GM10248 (cell line): ENCODE measurements at places on chromosomes 12 and 14.

DNA sequence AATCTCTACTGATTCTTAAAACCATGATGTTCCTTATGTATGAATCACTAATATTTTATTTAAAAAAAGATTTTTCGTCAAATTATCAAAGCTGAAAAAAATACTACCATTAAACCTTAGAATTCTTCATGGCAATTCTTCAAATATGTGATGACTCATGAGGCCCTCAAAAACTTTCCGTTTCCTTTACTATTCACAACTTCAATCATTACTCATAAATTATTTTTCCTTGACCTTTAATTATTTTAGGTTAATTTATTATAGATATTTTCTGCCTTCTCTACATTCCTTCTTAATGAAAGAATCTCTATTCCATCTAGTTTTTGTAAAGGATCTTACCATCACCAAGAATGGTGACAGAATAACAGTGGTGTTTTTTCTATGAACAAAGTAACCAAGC lies 162.1 kb upstream of the SOX5 start:
- no peak for DNase-seq

DNA sequence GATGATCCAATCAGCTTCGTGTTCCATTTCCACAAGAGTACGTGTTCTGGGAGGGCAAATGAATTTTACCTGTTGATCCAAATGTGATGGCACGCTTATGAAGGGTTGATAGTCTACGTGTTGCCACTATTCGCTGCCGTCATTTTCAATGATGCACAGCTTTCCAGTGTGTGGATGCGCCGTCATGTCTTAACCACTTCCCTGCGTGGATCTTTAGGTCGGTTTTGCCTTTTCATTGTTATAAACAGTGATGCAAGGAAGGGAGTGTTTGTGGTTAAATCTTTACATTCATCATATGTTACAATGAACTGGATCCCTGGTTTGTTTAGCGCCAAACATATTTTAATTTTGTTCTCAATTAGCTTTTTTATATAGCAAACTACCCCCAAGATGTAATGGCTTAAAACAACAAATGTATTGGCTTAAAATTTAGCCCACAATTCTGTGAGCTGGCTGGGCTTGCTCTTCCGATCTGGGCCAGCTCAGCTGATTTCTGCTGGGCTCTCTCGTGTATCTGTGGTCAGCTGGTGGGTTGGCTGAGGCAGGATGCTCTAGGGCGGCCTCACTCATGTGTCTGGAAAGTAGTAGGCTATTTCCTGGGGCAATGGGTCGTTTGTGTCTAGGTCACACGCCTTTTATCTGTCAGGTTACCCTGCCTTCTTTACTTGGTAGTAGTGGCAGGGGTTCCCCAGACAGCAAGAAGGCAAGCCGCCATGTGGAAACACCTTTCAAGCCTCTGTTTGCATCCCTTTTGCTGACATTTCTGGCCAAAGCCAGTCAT lies 176.7 kb downstream of the CRADD start:
- no peak for DNase-seq

- no peak for DNase-seq
Observed at GRCh38 chr14:71339650-71340415, 432.6 kb downstream of the PCNX1 start.

- DNase-seq = no peak
Observed at GRCh38 chr14:23355871-23356435, 3.3 kb upstream of the SLC22A17 start.

DNA sequence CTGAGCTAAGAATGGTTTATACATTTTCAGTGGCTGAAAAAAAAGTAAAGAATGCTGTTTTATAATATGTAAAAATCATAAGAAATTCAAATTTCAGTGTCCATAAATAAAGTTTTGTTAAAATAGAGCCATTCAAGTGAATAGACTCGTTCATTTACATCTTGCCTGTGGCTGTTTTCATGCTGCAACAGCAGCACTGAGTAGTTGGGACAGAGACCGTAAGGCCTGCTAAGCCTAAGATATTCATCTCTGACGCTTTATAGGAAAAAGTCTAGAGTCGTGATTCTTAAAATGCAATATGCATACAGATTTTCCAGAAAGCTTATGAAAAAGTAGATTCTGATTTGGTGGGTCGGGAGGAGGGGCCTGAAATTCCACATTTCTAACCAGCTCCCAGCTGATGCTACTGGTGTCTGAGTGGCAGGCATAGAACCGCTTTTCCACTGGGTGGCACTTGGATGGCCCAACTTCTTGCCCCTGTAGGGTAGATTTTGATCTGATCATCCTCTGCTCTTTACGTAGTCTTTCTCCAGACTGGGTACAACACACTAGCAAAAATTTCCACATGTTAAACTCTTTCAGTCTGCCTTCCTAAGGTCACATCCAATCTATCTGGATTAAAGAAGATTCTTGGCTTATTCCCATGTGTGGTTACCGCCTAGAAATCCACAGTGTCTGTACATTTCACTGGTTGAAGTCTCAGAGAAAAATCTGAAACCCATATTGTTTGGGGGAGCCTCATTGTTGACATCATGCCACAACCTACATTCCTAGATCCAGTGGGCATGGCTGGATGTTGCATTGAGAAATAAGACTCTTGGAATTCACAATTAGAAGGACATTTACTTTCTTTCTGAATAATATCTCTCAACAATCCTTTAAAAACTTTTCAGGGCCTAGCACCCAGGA lies 151.2 kb downstream of the C12orf75 start:
- DNase-seq = no peak

- DNase-seq = no peak
Observed at GRCh38 chr12:19794116-19794515, 354.8 kb downstream of the AEBP2 start.

GRCh38 chr12:121731473-121731872 lies 18.9 kb downstream of the TMEM120B start:
- DNase-seq = no peak

- no peak for DNase-seq
Observed at GRCh38 chr12:47989666-47990065, 14.6 kb downstream of the COL2A1 start.

- DNase-seq = no peak
Observed at GRCh38 chr14:63371033-63371432, 52.3 kb upstream of the GPHB5 start.

DNA sequence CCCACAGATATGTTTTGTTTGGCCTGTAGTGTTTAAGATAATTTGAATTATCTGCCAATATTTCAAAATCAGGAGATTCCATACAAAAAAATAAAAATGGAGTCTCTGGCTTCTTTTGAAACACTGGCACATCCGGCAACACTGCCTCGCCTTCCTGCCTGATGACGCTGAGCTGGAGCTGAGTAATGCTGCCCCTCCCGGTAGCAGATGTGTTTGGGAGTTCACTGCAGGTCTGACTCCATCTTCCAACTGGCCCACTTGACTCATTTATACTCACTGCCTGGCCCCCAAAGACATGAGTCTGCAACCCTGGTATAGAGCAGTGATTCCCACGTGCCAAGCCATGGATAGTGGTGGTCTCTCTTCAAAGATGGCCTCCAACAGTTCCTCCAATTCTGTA lies 7.4 kb downstream of the CIT start:
- DNase-seq = no peak

- no peak for DNase-seq
Observed at GRCh38 chr12:91183551-91183950, 934 bp upstream of the DCN start.

DNA sequence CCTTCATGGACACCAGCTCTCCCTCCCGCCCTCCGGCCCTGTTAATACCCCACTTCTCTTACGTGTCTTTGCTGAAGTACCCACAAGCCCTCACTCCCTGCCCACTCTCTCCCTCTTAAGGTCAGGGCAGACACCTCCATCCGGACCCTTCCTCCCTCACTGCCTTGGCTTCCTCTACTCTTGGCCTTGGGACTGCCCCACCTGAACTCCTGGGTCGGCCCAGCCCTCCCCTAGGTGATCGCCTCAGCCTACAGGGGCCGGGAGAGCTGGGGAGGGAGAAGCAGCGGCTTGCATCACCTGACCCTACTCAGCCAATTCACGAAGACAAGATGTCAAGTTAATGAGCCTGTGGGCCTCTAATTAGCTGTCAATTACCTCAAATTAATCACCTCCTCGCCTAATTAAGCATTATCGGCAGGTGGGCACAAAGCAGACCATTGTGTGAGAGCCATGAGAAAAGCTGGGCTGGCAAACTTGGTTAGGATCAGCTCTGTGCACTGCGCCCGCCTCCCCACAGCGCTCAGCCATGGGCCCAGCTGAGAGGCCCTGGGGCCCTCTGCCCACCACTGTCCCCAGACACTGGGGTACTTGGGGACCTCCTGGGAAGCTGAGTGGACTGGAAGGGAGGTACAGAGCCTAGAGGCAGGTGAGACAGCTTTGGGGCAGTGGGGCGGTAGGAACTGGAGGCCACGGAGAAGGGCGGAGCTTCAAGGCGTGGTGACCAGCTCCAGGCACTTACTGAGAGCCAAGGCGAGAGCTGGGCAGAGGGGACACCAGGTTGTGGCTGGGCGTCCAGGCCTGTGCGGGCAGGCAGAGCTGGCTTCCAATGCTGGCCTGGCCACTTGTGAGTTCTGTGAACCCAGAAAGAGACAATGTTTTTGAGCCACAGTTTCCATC lies 25.1 kb upstream of the VSX2 start:
- no peak for DNase-seq

GRCh38 chr14:60721326-60722106 lies 2.6 kb downstream of the SIX4 start:
- peak; percentile 59 for DNase-seq

GRCh38 chr14:98321841-98322240 lies 950.2 kb downstream of the BCL11B start:
- no peak for DNase-seq

DNA sequence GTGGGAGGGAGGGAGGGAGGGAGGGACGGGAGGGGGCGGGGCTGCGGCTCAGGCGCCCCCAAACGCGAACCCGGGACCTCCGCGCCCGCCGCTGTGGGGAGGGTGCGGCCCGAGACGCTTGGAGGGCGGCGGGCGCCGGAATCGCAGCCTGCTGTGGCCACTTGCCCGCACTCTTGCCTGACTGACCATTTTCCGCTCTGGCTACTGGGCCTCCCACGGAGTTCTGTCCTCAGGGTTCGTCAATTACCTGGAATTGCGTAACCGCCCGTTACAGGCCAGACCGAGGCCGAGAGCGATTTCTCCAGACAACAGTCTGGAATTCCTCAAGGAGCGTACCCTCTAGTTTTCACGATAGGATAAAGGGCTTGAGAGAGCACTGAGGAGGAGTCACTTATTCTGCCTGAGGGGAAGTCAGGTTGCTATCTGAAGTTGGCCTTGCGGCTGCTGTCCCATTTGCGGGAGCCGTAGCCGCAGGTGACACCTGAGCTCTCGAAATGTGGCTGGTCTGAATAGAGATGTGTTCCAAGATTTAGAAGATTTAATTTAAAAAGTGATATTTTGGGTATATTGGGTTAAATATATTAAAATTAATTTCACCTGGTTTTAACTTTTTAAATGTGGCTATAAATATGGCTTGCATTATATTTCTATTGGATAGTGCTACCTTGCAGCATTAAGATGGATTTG lies 446 bp upstream of the ZNF641 start:
- no peak for DNase-seq

DNA sequence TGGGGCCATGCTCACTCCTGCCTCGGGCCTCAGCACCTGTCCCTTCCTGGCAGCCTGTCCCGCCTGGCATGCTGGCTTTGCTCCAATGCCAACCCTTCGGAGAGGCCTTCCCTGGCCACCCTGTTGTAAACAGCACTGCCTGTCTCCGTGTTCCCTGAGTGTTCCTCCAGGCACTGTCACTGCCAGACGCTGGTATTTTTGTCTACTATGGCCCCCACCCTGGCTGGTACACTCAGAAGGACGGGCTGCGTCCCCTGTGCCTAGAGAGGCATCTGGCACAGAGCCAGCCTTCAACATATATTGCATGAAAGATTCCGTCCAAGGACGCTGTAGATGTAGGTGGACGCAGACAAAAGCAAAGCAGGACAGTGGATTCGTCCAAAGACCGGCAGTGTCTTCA lies 2.7 kb upstream of the ASPG start:
- DNase-seq = no peak

GRCh38 chr12:126663304-126664094 lies 1598.3 kb downstream of the AACS start:
- DNase-seq = no peak

DNA sequence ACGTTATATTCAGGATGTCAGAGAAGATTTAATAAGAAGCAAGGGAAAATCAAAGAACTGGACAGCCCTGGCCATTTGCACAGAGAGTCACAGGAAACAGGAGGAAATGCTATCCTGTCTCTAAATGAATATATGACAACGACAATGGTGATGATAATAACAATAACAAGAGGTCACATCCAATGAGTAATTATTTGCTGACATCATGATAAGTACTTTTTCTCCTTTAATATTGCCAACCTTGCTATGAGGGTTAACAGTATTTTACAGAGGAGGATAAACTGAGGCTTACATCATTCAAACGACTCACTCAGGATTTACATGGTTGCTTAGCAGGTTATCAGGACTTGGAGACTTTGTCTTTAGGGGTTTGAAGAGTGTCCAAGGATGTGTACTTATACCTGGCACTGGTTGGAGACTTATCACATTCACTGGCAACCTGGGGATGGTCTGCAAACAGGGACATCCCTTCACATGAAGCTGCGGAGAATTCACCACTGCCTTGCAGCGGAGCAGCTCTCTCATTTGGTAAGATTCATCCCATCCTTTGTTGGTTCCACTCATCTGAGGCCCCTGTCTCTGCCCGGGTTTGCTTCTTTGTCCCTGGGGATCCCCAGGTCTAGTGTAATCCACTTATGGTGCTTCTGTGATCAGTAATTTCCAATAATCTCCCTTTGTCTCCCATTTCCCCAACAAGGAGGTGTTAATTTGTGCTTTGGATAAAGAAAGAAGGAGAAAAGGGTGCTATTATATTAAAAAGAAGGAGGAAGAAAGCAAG lies 637.8 kb downstream of the BCL11B start:
- DNase-seq = no peak

- no peak for DNase-seq
Observed at GRCh38 chr14:21575661-21576060, 4.2 kb downstream of the OR10G3 start.

DNA sequence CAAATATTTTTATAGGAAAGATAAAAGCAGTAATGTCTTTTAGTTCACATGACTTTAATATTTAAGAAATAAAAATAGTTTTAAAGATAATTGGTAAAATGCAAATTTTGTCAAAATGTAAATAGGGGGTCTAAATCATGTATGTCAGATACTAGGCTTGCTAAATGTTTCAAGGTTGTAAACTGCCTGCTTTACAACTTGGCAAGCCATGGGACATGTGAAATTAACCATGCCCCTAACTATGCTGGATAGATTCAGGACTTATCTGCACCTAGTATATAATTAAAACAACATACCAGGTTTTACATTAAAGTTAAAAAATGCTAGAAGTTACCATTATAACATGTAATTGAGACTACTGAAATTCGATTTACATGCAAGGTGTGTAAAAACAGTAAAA lies 537.3 kb upstream of the MIS18BP1 start:
- DNase-seq = no peak

DNA sequence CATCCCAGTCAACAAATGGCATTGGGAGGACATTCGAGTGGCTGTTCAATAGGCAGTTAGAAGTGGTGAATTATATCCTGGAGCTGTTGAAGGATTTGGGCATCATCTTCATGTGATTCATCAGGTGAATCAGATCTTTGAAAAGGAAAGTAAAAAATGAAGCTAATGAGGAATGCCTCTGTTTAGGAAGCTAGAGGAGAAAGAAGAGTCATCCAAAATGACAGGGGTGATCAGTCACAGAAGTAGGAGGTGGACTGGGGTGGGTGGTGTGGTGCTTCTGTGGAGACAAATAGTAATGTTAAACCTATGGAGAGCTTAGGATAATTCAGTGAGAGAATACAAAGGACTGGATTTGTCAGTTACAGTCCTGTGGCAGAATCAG lies 32.7 kb downstream of the DIP2B start:
- no peak for DNase-seq
